NCI-H2029 treated with DMSO at 0.1 percent for 48 hours (cell line): ENCODE measurements at places on chromosomes 5 and 9.

DNA sequence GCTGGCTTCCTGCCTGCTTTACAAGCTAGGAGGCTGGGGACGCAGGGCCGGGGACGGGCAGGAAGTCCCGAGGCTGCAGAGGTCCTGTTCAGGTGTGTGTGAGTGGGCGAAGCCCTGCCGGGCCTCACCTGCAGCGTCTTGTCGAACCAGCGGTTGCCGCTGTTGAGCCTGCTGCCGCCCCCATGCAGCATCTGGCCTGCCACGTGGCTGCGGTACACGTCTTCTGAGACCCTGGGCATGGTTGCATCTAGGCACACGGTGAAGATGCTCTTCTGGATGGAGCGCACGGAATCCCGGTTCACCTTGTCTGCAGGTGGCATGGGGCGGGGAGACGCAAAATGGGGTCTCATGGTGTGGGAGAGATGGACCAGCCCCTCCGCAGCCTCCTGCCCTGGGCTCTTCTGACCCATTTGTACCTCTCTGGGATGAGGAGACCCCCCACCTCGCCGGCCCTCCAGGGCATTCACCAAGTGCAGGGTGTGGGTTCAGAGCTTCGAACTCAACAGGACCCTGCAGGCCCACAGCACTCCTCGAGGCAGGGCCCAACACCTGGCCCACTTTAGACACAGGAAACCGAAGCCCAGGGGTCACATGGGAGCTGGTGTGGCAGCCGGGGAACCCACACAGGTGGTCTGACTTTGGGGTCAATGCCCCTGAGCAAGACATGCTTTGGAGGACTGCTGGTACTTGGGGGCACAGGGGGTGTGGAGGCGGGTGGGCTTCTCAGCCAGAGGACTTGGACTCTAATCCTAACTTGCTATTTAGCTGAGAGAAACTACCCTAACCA, 10.0 kb downstream of the CRAT start:
- DNase-seq = no peak

GRCh38 chr5:66898241-66898995, 298.2 kb downstream of the CD180 start:
- no peak for DNase-seq

DNA sequence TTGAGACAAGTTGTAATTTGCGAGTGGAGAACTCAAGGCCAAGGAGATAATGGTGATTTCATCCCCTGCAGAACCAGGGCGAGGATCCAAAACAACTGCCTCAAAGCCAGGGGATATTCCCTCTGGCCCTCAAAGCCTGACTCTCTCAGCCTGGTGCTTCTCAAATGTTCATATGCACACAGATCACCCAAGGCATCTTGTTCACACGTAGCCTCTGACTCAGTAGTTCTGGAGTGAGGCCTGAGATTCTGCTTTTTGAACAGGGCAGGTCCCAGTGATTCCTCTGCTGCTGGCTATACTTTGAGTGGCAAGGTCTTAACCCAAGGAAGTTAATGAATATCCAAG, 30.2 kb upstream of the WWC1 start:
- no peak for DNase-seq

DNA sequence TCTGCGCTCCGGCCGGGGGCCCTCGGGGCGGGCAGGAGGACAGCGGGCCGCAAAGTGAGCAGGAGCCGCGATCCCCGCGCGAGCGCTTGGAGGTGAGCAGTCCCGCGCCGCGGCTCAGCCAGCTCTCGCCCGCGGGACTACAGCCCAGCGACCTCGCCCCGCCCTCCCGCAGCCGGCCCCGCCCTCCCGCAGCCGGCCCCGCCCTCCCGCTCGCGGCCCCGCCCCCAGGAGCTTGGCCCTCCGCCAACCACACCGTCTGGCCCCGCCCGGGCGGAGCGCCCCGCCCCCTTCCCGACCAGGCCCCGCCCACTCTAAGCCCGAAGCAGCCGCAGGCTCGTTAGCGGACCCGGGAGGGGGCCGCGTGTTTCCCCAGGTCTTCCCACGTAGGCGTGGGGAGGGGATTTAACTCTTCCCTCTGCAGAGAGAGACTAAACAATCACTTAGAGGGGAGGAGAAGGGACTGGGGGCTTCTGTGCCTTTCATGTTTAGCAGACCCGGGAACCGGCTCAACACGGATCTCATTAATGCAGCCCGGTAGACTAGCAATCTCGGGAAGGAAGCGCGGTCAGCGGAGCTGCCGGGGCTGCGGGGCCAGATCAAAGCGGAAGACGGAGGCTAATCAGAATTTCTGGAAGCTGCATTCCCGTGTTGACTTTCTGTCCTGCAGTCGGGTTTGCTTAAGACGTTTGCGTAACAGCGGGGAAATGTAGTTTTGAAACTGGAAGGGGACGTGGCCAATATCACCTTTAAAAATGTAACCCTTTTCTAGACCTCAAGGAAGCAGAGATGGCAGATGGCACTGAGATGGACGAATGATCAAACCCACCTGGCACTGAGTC, at the start of gene MYO10:
Gene MYO10 (minus strand): TSS at position 139 of the 839 bp plus-strand sequence. CDS start 480 bp downstream, outside the sequence.
- DNase-seq = no peak

DNA sequence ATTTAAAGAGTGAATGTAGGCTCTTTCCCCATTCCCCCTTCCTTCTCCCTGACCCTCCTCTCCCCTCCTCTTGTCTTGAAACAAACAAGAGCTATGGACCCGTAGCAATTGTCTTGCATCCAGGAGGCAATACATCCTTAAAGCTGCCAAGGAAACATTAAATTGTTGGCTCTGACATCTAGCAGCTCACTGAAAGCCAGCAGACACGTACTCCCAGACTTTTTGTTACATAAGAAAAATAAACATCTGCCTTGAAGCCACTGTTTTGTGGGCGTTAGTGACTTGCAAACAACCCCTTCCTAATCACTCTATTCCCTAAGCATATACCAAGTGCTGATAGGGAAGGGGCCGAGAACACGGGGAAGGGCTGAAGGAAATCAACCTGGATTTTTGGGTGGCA, 8.6 kb downstream of the SLC45A2 start:
- no peak for DNase-seq

GRCh38 chr5:418162-419121, 24.5 kb upstream of the EXOC3 start:
- DNase-seq = no peak

- DNase-seq = no peak
Measured at GRCh38 chr5:109695005-109695926, 5.5 kb downstream of the MAN2A1 start.

- peak; percentile 25 for DNase-seq
Measured at GRCh38 chr9:70484232-70485130, 70.0 kb upstream of the KLF9 start.

DNA sequence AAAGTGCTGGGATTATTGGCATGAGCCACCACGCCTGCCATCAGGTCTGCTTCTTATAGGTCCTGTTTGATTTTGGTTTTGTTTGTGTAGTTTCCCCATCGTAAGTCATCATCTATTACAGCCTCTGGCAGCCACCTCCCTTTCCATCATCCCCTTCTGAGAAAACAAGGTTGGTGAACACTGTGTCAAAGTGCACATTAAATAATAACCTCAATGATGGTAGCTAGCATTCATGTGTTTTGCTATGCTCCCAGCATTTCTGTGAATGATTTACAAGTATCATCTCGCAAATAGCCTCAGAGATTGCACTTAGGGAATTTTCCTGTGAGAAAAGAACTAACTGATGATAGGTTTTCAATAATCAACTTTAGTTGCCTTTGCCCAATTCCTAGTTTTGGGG, 9.9 kb downstream of the PRUNE2 start:
- DNase-seq = no peak

GRCh38 chr9:122248448-122248865, 16.2 kb downstream of the RBM18 start:
- DNase-seq = no peak

- no peak for DNase-seq
Measured at GRCh38 chr9:92650296-92650695, 19.6 kb downstream of the IPPK start.

GRCh38 chr5:458547-459353, 15.8 kb downstream of the EXOC3 start:
- DNase-seq = no peak

GRCh38 chr9:112558476-112558875, 71.8 kb downstream of the KIAA1958 start:
- no peak for DNase-seq

GRCh38 chr9:89356782-89357181, 38.5 kb downstream of the SECISBP2 start:
- no peak for DNase-seq

- no peak for DNase-seq
Measured at GRCh38 chr5:82359272-82359671, 81.1 kb upstream of the RPS23 start.

DNA sequence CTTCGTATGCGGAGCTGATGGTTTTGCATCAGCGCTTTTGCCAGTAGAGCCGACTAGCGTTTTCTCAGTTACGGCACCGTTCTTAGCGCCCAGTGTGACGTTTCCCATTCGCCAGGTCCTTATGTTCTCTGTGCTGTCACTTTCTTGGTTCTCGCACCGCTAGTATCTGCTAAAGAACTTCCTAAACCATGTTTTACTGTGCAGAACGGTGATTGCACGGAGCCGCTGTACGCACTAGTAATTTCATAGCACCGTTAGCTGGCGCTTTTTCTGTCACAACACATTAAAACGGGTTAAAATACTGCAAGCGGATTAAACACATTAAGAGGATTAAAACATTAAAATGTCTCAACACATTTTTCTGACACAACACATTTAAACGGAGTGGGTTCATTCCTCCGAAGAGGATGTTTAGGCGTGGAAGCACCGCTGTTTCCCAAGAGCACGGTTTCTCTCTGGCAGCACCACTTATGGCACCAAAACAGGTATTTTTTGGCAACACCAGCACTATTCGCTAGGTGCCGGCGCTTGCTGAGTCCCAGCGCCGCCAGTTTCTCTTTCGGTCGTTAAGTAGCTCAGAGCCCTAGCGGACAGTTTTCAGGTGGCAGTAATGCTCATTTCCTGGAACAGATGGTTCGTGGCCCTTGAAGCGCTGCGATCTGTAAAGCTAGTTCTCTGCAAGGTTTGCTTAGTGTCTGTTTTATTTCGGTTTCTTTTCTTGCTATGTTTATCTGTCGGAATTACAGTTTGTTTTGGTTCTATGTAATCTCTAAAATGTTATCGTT, 20.3 kb downstream of the ANXA2R start:
- DNase-seq = peak; percentile 95

DNA sequence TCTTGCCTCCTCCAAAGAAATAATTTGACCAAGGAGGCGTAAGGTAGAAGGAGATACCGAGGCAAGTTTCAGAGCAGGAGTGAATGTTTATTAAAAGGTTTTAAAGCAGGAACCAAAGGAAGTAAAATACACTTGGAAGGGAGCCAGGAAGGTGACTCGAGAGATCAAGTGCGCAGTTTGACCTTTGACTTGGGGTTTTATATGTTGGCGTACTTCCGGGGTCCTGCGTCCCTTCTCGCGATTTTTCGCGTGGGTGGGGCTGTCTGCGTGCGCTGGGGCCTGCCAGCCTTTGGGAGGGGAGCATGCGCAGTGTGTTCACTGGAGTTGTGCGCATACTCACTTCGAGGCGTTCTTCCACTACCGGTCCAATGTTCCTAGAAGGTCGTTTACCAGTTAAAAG, 166.0 kb upstream of the IRX2 start:
- DNase-seq = no peak

DNA sequence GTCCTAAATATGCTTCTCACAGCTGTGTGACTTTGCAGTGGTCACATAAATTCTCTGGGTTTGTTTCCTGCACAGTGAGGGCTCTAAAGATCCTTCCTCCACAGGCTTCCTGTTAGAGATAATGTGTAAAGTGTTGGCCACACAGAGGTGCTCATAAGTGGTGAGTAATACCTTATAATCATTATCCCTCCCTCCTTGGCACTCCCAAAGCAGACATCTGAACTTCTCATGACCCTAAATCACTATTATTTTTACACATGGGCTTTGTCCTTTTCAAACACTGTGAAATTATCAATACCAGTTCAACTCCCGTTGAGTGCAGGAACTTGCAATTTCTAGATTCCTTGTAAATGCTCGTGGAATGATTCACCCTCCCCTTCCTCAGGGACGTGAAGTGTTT, 100.2 kb downstream of the BRINP1 start:
- no peak for DNase-seq

- no peak for DNase-seq
Measured at GRCh38 chr9:83981126-83981871, 694 bp downstream of the RMI1 start.

DNA sequence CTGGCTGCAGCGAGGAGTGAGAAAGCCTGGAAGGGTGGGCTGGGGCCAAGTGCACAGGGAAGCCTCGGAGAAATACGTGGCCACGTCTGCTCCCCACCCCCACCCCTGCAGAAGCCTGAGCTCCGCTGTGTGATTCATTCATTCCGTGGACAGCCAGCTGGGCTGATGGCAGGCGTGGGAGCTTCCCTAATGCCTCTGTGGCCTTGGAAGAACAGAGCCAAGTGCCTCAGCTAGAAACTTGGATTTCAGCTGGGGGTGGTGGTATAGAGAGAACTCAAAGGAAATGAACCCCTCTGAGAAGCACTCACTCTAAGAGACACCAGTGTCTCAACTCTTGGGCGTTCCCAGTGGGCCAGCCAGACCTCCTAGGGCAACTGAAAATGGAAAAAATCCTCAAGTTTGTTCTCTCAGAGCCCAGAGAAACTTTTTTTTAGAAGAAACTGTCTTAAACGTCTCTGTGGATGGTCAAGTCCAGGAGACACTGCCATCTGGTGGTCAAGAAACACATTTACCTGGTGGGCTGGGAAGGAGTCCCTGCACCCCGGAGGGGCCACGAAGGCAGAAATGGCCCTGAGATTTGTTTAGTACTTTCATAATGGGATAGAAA, 18.0 kb downstream of the ATOX1 start:
- no peak for DNase-seq

DNA sequence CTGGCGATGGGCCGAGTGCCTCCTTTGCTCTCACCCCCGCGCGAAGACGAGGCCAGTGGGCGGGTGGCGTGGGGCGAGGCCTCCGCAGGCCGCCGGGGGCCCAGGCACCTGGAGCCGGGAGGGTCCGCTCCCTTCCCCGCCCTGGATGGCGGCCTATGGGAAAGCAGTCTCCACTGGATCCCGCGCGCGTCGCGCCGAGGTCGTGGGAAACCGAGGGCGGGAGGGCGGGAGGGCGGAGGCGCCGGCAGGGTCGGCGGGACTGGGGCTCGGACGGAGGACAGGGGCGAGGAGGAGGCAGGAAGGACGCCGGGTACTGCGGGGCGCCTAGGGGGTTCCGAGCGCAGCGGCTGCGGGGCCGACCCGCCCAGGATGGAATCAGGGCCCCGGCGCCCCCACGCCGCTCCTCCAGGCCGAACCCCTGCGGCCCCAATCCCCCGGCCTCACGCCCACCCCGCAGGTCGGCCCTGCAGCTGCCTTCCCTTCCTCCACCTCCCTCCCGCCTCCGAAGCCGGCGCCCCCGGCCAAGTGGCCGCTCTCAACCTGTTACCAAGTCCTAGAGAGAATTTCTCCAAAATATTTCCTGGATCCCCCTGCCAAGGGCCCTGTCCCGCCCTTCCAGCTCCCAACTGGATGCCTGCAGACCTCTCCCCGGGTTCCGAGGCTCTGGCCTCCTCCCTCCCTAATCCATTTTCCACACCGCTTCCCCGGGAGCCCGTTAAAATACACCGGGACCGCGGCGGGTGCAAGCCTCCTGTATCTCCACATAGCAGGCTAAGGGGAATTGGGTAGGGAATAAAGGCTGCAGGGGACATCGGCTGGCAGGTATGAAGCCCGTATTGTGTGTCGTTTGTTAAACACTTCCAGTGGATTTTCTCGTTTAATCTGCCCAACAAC, 146.3 kb downstream of the ERCC6L2 start:
- DNase-seq = no peak

- no peak for DNase-seq
Measured at GRCh38 chr9:130921300-130921988, 17.6 kb downstream of the FIBCD1 start.

- DNase-seq = no peak
Measured at GRCh38 chr5:9421884-9422283, 124.0 kb downstream of the SEMA5A start.
